DMS 273 treated with DMSO at 0.1 percent for 48 hours (cell line): ENCODE measurements at places on chromosomes 12 and 14.

DNA sequence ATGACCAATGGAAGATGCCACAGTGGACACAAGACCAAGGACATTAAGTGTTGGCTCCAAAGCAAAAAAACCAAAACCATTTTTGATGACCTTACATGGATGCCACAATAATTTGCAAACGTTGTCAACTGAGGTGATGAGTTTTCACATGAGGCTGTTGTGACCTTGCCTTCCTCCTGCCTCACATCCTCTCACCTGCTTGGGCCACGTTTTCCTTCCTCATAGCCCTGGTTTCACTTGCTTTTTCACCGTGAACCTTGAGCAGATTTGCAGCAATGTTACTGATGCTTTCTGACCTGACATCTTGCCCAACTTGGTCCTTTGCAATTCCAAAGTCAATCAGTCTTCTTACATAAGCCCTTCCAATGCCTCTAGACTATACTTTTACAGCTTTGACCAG is 3.7 kb downstream of the KRT6B start:
- DNase-seq = no peak

DNA sequence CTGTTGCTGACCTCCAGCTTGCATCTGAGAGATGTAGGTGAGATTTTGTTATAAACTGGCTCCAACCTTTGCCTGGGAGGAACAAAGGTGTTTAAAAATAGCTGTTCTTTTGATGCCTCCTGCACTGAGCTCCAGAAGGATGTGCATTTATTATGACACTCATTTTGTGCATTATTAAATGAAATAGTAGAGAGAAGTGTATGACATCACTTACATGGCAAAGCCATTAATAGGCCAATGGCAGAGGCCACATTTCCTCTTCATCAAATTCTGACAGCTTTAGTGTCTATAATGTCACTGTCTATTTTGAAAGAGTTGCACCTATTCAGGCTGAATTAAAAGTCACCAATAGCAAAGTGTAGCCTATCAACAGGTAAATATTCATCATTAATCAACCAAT is 564.6 kb downstream of the FLRT2 start:
- no peak for DNase-seq

DNA sequence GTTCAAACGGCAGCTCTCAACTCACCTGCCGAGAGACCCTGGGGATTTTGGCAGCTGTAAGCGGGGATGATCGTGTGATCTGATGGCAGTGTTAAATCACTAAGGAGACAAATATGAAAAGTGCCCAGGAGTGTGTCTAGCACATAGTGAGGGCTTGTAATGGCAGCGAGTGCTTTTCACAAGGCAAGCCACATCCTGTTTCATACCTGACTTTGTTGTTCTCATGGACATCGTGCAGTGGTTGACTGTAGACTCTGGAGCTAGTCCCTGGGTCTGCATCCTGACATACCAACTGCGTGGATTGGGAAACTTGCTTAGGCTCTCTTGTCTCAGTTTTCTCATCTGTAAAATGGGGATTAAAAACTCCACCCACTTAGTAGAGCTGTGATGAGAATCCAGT is 148.5 kb downstream of the VRK1 start:
- no peak for DNase-seq

- DNase-seq = no peak
Observed at GRCh38 chr12:108337235-108338223, 1.6 kb downstream of the CMKLR1 start.

- no peak for DNase-seq
Observed at GRCh38 chr14:100791348-100791735, 34.6 kb upstream of the MEG3 start.

GRCh38 chr14:93832081-93832480 is 43.8 kb upstream of the PRIMA1 start:
- peak; percentile 54 for DNase-seq

DNA sequence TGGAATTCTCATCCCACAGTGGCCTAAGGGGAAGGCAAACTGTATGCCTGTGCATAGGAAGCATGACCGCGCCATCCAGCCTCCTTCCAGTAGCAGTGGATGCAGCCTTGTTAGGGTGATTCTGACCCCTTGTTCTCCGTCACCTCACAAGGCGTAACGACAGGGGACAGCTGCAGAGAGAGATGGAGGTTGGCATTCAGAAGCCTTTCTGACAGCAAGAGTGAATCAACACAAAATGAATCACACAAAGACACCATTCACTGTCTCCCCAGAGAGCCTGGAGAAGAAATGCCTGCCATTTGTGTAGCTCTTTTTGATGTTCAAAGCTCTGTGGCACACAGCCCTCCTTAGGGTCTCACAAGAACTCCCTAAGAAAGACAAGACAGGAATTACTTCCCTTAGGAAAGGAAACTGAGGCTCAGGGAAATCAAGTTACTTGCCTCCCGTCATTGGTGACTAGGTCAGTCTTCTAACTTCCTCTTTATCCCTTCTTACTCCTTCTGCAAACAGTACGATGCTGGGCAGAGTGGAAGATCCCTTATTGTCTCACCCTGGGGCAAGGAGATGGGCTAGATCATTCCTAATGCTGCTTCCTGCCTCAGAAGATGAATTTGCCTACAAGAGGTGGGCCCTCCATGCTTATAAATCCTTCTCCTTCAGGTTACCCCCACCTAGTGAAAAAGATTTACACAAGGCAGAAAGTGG is 280.9 kb downstream of the CACNA1C start:
- DNase-seq = no peak

DNA sequence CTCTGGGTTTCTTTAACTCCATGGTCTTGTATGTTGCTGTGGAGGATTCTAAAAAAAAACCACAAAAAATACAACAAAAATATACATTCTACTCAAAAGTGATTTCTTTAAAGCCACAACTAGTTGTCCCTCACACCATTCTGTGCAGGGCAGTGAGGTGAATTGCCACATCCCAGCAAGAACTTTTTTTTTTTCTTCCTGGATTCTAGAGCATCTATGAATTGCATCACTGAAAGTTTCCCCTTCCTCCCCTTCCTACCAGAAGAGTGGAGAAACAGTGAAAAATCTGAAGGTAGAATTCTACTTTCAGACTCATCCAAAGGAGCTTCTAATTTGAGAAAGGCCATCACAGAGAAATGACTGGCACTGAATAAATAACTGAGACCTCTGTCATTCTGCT is 395.3 kb downstream of the AEBP2 start:
- DNase-seq = no peak

- DNase-seq = no peak
Observed at GRCh38 chr14:104659764-104660523, 29.5 kb upstream of the INF2 start.

GRCh38 chr14:79021766-79022165 is 851.6 kb downstream of the NRXN3 start:
- no peak for DNase-seq

- no peak for DNase-seq
Observed at GRCh38 chr12:47547077-47547476, 158.8 kb downstream of the RPAP3 start.

GRCh38 chr12:119415714-119416113 is 81.2 kb downstream of the CCDC60 start:
- DNase-seq = no peak

DNA sequence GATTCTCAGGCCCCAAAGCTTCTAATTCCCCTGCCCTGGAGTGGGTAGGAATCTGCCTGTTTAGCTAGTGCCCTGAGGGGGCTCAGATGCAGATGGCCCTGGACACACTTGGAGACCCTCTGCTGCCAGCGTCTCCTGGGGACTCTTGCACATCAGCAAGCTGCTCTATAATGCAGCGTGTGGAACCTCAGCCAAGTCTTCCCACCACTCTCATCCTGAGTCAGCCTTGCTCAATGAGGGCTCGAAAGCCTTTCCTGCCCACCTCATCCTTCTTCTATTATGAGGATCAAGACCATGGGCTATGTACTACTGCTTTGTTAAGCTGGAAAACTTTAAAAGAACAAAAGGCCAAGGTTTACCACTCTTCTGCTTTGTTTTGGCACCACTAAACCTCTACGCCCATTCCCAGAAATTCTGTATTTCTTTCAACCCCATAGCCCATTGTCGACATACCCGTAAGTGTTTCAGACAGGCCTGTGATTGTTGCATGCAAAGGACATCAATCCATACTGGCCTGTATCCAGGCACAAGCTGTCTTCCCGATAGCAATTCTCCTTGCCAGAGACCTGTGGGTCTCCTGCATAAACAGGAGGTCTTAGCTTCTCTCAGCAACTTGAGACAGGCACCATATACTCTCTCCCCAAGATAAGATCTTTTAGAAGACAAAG is 246.9 kb downstream of the DPF3 start:
- no peak for DNase-seq

GRCh38 chr12:48025281-48025680 is 21.0 kb upstream of the COL2A1 start:
- DNase-seq = no peak

DNA sequence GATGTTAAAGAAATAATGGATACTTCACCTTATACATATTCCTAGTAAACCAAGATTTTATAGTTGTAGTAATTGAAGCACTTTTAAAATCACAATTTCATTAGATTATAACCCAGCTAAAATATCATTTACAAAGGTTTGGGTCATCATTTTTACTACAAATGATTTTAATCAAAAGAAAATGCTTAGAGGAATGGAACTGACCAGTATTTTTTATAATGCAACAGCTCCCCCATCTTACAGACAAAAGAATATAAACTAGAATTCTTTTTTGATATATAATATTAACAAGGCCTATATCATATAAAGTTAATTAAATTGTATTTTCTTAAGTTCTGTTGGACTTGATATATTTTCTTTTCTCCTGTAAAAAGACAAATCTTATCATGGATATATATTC is 20.4 kb upstream of the LRFN5 start:
- DNase-seq = no peak

DNA sequence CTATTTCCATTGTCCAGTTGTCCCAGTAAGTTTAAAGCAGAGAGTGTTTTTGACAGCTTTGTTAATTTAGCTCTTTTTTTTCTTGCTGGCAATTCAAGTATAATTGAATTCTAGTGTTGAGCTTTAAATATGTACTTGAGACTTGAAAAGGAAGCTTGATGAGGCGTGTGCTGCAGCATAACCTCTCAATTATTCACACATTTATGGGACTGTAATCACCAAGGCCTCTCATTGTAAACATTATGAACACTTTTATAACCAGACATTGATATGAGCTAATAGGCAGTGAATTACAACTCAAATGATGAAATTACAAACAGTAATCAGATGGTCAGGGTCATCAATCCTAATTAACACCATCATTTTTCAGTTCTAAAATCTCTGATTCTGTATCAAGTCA is 378.0 kb upstream of the DDHD1 start:
- no peak for DNase-seq

GRCh38 chr12:32558903-32559302 is 120.2 kb upstream of the DNM1L start:
- no peak for DNase-seq
